ENCODE measurements at places on chromosomes 6 and 20.

- DNase-seq, result peak; percentile 51
Measured at GRCh38 chr6:142482974-142483373, 181.2 kb downstream of the ADGRG6 start.

GRCh38 chr6:144469144-144469575 is 184.0 kb downstream of the UTRN start:
- DNase-seq, result no peak

DNA sequence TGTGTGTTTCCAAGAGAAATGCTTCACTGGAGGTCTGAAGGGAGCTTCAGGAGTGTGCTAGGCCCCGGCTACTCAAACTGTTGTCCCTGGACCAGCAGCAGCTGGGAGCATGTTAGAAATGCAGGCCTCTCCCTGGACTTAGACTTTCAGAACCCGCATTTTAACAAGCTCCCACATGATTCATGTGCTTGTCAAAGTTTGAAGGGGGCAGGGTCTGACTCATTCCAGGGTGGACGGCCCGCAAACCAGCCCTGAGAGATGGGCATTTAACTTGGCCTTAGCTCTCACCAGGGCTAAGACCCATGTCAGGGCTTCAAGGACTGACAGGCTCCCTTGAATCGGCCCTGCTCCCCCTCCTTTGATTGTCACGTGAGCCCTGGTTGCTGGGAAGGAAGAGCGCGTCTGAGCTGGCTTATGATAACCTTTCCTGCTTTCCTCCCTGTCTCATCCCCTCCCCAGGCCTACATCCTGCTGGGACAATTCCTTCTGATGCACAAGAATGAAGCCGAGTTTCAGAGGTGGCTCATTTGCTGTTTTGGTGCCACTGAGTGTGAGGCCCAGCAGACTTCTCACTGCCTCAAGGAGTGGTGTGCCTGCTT is 35.5 kb downstream of the BANF2 start:
- no peak for DNase-seq

- no peak for DNase-seq
Measured at GRCh38 chr6:12313992-12314589, 23.9 kb downstream of the EDN1 start.
